GM23248 (cell line): ENCODE measurements at places on chromosomes 4 and X. TPM values are rescaled to one million over a fixed set of nuclear protein-coding genes. Genes with fewer than 3 reads are reported as not detected.

- DNase-seq: peak; percentile 40
These were observed 1.6 kb upstream of the ZC4H2 start for GRCh38 chrX:64977830-64978229.

Gene SLC25A14
- 16.7 and 18.4 TPM in 2 replicates for polyA plus RNA-seq

- no peak for DNase-seq
These were observed 64.4 kb upstream of the NAP1L5 start for GRCh38 chr4:88761861-88762523.

Gene SPANXB1
- polyA plus RNA-seq: not detected in 2 replicates

GRCh38 chr4:47499700-47500099 lies 14.6 kb downstream of the ATP10D start:
- DNase-seq: no peak

GRCh38 chr4:2817137-2817536 lies 24.3 kb downstream of the SH3BP2 start:
- no peak for DNase-seq

DNA sequence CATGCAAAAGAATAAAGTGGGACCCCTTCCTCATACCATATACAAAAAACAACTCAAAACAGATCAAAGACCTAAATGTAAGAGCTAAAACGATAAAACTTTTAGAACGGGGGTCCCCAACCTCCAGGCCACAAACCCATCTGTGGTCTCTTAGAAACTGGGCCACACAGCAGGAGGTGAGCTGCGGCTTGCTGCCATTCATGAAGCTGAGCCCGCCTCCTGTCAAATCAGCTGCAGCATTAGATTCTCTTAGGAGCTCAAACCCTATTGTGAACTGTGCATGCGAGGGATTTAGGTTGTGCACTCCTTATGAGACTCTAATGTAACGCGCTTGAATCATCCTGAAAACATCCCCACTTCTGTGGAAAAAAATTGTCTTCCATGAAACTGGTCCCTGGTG lies 7.0 kb upstream of the GATA1 start:
- DNase-seq: no peak

Gene TMPRSS11B
- polyA plus RNA-seq: not detected in 2 replicates

Gene TMEM154
- polyA plus RNA-seq: 16.1 and 17.3 TPM in 2 replicates

- no peak for DNase-seq
These were observed 72.8 kb downstream of the SEL1L3 start for GRCh38 chr4:25790024-25790423.

GRCh38 chr4:95540227-95540626 lies 8.5 kb downstream of the UNC5C start:
- no peak for DNase-seq

GRCh38 chrX:97210501-97210900 lies 326.8 kb downstream of the RPA4 start:
- no peak for DNase-seq

DNA sequence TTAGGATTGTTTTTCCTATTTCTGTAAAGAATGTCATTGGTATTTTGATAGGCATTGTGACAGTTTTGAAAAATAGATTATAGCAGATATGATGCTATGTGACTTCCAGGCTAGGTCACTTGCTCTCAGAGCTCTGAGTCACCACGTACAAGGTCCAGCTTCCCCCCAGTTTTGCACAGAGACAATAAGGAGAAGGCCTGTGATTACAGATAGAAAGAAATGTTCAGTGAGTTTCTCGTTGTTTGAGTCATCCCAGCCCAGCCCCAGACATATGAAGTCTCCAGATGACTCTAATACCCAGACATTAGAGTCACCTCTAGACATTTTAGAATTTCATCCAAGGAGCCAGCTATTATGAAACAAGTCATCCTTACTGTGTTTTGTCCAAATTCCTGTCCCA lies 57.2 kb downstream of the MFAP3L start:
- peak; percentile 95 for DNase-seq

Gene PDGFC
- polyA plus RNA-seq: 26.5 and 29.0 TPM in 2 replicates

Gene USP26
- polyA plus RNA-seq: not detected in 2 replicates

DNA sequence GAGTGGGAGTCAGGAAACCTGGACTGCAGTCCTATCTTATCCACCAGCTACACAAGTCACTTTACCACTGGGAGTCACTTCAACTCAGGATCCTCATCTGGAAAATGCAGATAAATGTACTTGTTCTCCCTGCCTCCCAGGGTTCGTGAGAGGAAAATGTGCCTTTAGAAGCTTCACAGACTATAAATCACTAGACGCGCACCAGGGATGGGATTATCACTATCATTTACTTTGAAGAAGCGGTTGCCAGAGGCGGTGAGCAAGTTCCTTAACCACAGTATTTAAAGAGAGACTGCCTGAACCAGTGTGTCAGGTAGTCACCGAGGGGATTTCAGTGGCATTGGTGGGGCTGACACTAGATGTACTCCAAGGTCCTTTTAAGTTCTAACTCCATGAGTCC lies 219.5 kb downstream of the HS6ST2 start:
- DNase-seq: no peak

Gene AKAP4
- not detected in 2 replicates for polyA plus RNA-seq

Gene TMPRSS11D
- not detected in 2 replicates for polyA plus RNA-seq

Gene NKX3-2
- polyA plus RNA-seq: not detected in 2 replicates

DNA sequence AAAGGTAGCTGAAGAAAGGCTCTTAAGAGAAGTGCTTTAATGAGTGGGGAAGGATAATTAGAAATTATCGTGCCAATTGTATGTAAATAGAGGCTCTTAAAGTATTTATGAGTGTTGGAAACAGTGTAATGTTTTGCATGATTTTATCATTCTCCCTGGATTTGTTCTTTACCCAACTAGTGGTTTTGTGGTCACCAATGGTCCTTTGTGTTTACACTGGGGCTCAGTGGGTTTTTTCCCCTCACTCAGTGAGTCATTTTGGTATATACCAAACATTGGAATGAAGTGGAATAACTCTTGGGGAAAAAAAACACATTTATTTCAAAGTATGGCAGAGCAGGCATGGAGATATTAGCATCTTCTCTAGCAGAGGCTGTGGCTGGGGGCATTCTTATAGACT lies 20.8 kb upstream of the LGI2 start:
- no peak for DNase-seq

DNA sequence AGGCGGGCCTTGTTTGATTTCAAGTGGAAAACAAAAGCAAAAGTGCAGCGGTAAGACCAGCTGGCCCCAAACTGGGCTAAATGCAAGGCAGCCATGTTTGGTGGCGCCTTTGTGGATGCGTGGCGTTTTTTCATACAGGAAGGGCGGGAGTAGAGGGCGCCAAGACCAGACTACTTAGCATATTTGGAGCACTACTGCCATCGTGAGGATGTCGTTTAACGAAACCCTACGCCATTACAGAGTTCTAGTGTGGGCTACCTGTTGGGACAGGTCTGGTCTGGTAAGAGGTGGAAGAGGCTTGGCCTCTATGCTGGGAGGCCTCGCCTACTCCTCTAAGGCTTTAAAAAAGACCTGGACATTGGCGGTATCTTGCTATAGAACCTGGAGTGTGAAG lies 230.7 kb upstream of the STK26 start:
- DNase-seq: no peak

- no peak for DNase-seq
These were observed 227.2 kb upstream of the PSAPL1 start for GRCh38 chr4:7661846-7662506.
